ENCODE measurements at places on chromosomes 1 and 21. TPM values are rescaled to one million over a fixed set of nuclear protein-coding genes. Genes with fewer than 3 reads are reported as not detected.

DNA sequence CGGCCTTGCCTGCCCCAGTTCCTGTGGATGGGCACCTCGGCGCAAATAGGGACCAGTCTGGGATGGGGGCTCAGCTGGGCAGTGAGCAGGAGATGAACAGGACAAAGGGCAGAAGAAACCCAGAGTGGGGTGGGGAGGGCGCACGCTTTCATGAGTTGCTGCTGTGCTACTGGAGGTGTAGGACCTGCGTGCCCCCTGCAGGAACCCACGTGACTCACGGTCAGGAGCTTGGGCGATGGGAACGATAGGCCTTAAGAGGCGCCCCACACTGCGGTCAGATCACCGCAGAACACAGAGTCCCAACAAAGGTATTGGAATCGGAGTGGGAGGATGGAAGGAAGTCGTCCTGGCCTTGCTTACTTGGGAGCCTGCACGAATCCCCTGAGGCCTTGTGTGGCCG, 17.2 kb downstream of the PRDM15 start:
- H3K4me1 ChIP-seq: peaks cover 29% of the 10 kb centered on the region
- no peak for DNase-seq
- no peak overlapping the region for H3K27ac ChIP-seq
- no peaks in the 10 kb centered on the region for H3K27me3 ChIP-seq
- H3K4me3 ChIP-seq: no peak overlapping the region
- H3K36me3 ChIP-seq: no peaks in the 10 kb centered on the region

TSPAN1 gene
- not detected for total RNA-seq

GRCh38 chr1:229554886-229555621, 3.5 kb downstream of the ABCB10 start:
- H3K27me3 ChIP-seq: no peaks in the 10 kb centered on the region
- H3K4me3 ChIP-seq: no peak overlapping the region
- H3K4me1 ChIP-seq: peaks cover 59% of the 10 kb centered on the region
- DNase-seq: no peak
- H3K27ac ChIP-seq: no peak overlapping the region

GRCh38 chr21:35199733-35200015, 150.6 kb upstream of the RUNX1 start:
- no peaks in the 10 kb centered on the region for H3K36me3 ChIP-seq
- no peak overlapping the region for H3K27ac ChIP-seq
- H3K4me3 ChIP-seq: no peak overlapping the region
- H3K4me1 ChIP-seq: peaks cover 1% of the 10 kb centered on the region
- DNase-seq: no peak

ATP6V1G3 gene
- total RNA-seq: not detected

DNA sequence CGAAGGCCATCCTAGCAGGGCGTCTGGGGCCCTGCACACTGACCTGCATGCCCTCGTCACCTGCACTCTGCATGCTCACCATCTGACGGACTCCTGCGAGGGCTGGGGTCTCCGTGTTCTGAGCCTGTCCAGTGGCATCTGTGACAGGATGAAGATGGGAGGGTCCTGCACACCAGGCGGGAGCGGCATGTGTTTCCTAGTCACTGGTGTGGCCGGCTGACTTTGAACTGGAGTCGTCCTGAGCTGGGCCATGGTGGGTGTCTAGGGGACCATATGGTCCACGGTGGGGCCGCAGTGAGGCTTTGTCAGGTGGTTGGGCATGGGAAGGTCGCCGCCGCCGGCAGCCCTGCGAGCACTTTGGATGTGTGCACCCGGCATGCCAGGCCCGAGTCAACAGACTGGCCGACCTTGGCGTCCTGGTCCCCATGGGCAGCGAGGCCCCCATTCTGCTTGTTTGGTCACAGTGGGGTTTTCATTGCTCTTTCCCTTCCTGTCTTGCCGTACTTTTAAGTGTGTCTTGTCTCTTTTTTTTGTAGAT, 16.7 kb upstream of the DIP2A start:
- no peak overlapping the region for H3K4me3 ChIP-seq
- H3K4me1 ChIP-seq: peaks cover 4% of the 10 kb centered on the region
- H3K27me3 ChIP-seq: no peaks in the 10 kb centered on the region
- H3K27ac ChIP-seq: no peak overlapping the region
- H3K36me3 ChIP-seq: peaks cover 23% of the 10 kb centered on the region

- peaks cover 4% of the 10 kb centered on the region for H3K36me3 ChIP-seq
- peaks cover 22% of the 10 kb centered on the region for H3K4me1 ChIP-seq
- H3K27ac ChIP-seq: peak within 1 kb of the TSS; percentile 77
- H3K27me3 ChIP-seq: no peaks in the 10 kb centered on the region
- no peak for DNase-seq
Observed at GRCh38 chr1:156241926-156242325, at the start of gene BGLAP. TSS of gene BGLAP (plus strand) at chr1:156242184. CDS start at chr1:156242232, 48 bp downstream.

- no peak overlapping the region for H3K4me3 ChIP-seq
- peaks cover 9% of the 10 kb centered on the region for H3K27me3 ChIP-seq
- no peaks in the 10 kb centered on the region for H3K4me1 ChIP-seq
- DNase-seq: no peak
- no peak overlapping the region for H3K27ac ChIP-seq
- H3K36me3 ChIP-seq: no peaks in the 10 kb centered on the region
Observed at GRCh38 chr1:180585994-180586359, 27.2 kb downstream of the OVAAL start.

MYBPH gene
- not detected for total RNA-seq

- no peaks in the 10 kb centered on the region for H3K27me3 ChIP-seq
- no peak overlapping the region for H3K27ac ChIP-seq
- DNase-seq: no peak
- H3K4me3 ChIP-seq: no peak overlapping the region
- peaks cover 15% of the 10 kb centered on the region for H3K4me1 ChIP-seq
Observed at GRCh38 chr1:168287237-168287664, 6.6 kb downstream of the TBX19 start.

DNA sequence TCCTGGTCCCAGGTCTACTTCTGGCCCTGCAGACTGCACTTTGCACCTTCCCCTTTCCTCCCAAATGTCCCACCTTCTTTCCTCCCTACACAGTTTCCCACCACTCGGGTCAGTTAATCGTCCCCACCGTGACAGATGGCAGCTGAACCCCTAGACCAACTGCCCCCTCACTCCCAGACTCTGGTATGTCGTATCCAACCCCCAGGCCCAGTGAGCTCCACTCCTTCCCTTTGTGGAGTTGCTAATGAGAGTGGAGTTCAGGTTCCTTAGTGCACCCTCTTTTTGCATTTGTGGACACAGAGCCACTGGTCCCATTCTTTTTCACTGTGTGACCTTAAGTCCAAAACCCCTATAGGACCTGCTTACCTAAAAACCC, 1.8 kb downstream of the MAN1C1 start:
- H3K27me3 ChIP-seq: no peaks in the 10 kb centered on the region
- no peaks in the 10 kb centered on the region for H3K36me3 ChIP-seq
- peak overlapping the region; percentile 88 for H3K4me3 ChIP-seq
- peak overlapping the region; percentile 98 for H3K27ac ChIP-seq
- peaks cover 69% of the 10 kb centered on the region for H3K4me1 ChIP-seq

CD1D gene
- total RNA-seq: 0.27 TPM
